Left cardiac atrium (tissue), 4 donors: ENCODE measurements at places on chromosomes 13 and 19.

DNA sequence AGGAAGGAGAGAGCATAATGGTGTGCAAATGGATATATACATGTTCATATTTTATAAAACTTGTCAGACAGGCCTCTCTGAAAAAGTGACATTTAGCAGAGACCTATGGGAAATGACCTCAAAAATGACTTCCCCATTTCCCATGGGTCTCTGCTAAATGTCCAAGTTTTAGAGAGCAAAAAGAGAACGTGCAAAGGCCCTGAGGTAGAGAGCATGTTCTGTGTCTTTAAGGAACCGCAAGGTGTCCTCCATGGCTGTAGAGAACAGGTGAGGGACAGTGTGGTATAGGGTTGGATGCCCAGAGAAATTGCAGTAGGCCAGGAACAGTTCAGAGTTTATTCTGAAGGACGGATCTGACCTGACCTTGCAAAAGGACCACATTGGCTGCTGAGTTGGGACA, 113.2 kb upstream of the RNF113B start:
- no peak for DNase-seq

GRCh38 chr19:46718157-46718933, 1.4 kb upstream of the PRKD2 start:
- DNase-seq, result peak; percentile 19

DNA sequence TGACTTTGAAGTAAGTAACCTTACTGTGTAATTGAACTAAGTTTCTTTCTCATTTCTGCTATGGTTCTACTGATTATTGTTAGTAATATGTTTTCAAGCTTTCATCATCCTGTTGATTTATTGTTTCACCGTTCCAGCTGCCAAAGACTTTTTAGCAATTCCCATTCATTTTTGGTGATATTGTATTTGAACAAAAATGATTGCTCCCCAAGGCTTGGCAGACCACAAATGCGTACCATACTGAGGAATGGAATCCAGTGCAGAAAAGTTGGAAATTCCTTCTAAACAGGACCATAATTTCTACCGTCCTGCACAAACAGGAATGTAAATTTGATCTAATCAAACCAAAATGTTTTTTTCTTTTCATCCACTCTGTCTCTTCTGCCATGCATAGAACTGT, 10.7 kb downstream of the EPSTI1 start:
- no peak for DNase-seq

- no peak for DNase-seq
Measured at GRCh38 chr19:329876-330275, 14.7 kb downstream of the MIER2 start.

GRCh38 chr19:8631425-8631819, 989 bp downstream of the NFILZ start:
- peak; percentile 50 for DNase-seq

DNA sequence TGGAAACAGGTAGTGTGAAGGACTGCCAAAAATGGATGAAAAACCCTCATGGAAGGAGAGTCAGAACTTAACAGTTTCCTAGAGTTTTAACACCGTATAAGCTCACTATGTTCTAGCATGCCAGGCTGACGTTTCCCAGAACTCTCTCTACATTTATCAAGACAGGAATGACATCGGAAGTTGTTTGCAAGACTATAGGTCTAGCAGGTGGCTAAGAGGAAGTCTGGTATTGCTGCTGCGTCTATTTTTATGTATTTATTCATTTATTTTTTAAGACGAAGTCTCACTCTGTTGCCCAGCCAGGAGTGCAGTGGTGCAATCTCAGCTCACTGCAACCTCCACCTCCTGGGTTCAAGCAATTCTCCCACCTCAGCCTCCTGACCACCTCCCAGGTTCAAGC, 20.5 kb upstream of the ARL11 start:
- DNase-seq, result no peak

- no peak for DNase-seq
Measured at GRCh38 chr19:810077-810855, 11.5 kb downstream of the PLPPR3 start.

- DNase-seq, result no peak
Measured at GRCh38 chr19:23365222-23365621, 30.0 kb downstream of the ZNF91 start.

GRCh38 chr19:5110546-5110945, 141.6 kb downstream of the KDM4B start:
- no peak for DNase-seq

- DNase-seq, result no peak
Measured at GRCh38 chr19:7545300-7545699, 9.8 kb downstream of the PNPLA6 start.

DNA sequence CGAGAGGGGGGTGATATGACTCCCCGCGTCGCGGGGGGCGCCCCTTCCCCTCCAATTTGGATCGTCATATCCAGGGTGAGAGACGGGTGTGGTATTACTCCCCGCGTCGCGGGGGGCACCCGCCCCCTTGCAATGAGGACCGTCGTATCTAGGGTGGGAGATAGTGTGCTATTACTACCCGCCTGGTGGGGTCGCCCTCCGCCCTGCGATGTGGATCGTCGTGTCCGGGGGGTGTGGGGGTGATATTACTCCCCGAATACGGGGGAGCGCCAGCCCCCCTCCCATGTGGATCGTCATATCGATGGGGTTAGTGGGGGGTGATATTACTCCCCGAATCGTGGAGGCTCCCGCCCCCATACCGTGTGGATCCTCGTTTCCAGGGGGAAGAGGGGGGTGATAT, 29.2 kb upstream of the RGCC start:
- DNase-seq, result no peak

DNA sequence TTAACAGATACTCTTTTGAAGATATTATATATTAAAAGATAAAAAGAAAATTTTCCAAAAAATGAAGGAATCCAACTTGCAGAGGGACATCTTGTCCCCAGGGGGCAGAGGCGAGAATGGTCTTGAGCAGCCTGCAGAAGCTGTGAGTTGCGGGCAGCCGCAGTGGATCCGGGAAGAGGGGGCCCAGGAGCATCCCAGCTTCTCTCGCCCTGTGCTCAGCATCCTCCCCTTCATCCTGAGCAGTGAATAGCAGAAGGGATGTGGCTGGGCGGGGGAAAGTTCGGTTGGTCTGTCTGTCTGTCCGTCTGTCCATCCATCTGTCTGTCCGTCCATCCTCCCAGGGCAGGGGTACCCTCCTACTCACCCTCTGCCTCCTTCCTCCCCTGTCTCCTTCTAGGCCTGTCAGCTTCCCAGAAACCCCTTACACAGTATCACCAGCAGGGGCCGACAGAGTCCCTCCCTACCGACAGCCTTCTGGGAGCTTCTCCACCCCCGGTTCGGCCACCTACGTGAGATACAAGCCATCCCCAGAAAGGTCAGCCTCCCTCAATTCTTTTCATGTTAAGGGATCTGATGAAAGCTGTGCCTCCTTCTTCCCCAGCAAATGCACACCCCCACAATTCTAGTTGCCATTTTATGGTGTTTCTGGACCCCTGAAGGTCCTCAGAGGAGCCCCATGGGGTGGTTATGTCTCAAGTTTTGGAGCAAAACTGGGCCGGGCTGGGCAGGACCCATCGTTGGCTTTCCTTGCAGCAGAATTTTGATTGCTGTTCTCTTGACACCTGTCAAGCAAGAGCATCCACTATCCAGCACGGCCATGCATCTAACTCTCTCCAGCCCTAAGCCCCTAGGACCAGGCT, 81.6 kb downstream of the DPF1 start:
- peak; percentile 62 for DNase-seq

GRCh38 chr13:104750377-104750776, 1684.2 kb upstream of the SLC10A2 start:
- no peak for DNase-seq

DNA sequence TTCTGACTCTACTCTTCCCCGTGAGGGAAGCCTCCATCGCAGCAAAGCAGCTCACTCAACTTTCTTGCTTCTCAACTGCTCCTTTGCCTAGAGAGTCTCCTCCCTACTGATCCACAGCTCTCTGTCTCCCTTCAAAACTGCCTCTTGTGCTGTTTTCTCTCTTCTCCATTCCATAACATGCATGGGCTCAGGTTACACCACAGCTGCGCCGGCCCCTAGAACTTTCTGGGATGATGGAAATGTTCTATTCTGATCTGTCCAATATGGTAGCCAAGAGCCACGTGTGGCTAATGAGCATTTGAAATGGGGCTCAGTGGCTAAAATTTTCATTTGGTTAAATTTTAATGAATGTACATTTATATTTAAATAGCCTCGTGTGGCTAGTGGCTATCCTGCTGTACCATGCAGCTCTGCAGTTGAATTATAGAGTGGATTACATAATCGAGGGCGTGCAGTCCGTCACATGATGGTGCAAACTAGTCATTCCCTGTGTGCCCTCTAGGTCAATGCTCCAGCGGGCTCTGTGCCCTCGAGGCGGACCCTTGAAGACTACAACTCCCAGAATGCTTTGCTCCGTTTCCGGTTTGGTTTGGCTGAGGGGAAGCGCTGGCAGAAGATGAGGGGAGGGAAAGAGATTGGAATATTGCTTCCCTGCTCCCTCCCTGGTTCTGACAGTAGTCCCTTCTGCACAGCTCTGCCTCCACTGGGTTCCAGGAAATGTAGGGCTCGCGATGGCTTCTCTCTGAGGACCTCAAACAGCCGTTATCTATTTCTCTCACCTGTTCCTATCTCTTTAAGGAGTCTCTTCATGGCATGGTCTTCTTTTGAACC, 109.8 kb downstream of the CACNA1A start:
- DNase-seq, result peak; percentile 57

GRCh38 chr19:58227964-58228584, 640 bp upstream of the ZNF544 start:
- no peak for DNase-seq
